NCI-H226 (cell line): ENCODE measurements at places on chromosomes 2 and 18.

DNA sequence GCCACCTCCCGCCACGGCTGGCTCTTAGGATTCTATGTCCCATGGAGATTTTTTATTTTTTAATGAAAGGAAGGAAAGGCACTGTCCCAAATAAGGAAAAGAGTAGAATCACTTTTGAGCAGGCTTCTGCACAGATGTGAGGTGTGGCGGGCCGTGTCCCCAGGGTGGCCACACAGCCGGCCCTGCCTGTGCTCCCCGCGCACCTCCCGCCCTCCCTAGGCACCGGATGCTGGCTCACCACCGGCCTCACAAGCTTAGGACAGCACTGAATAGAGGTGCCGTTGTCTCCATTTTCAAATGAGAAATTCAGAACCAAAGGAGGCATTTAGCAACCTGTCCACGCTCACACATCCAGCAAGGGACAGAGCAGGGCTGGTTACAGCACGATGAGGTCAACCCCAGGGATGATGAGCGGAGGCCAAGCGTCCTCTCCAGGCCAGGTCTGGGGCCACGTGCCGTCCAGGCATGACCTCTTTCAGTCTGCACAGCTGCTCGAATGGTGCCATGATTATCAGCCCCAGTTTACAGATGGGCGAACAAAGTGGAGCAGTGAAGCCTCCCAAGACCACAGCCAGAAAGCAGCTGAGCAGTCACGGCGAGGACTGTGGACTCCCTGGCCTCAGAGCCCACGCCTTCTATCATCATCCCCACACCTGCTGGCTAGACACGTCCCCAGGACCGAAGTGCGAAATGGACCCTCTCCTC is 20.7 kb upstream of the TEX51 start:
- DNase-seq, result no peak

- DNase-seq, result no peak
Measured at GRCh38 chr2:119721462-119721861, 38.3 kb upstream of the PTPN4 start.

- DNase-seq, result no peak
Measured at GRCh38 chr18:22433956-22434355, 16.2 kb upstream of the CTAGE1 start.

DNA sequence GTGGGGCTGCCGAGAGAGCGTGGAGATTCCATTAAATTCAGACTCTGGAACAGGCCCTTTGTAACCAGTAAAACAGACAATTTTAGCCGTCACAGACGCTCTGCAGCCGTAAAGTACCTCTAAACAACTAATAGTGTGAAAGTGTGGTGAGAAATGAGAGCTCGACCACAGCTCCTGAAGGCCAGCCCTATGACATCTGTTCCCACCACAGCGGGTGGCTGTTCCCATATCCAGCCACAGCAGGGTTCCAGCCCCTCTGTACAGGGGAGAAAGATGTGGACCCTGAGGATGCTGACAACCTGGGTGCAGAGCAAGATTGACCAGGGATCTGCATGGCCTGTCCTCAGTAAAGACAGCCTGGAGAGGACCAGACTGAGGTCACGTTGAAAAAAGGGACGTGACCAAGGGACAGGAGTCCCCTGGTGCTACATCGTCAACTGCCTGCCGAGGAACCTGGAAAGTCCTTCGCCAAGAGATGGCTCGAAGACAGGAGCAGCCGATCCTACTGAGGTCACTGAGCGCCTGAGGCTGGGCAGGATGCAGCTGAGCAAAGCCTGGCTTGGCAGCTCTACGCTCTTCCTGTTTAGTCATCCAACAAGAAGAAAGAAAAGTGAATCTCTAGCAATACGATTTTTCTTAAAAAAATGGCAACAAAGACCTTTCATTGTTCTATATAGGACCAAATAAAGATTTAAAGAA is 831.7 kb downstream of the RNF144A start:
- peak; percentile 11 for DNase-seq

DNA sequence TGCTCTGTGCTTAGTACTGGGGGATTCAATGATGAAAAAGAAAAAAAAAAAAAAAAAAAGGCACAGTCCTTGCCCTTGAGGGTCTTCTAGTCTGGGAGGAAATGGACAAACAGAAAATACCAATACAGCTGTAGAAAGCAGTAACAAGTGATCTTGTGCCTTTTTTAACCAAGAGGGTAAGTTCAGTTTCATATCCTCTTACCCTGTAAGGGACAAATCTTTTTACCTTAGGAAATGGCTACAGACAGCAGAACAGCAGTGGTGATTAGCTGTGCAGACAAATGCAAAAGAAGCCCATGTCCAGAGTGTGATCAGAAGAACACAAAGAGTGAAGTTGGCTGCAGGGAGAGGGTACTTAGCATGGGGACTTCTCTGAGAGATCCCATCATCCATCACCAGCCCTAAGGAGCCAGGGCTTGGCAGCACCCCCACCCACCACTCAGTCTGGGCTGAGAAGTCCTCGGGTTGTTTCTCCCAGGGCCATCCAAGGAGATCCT is 102.9 kb downstream of the ALPK2 start:
- no peak for DNase-seq

DNA sequence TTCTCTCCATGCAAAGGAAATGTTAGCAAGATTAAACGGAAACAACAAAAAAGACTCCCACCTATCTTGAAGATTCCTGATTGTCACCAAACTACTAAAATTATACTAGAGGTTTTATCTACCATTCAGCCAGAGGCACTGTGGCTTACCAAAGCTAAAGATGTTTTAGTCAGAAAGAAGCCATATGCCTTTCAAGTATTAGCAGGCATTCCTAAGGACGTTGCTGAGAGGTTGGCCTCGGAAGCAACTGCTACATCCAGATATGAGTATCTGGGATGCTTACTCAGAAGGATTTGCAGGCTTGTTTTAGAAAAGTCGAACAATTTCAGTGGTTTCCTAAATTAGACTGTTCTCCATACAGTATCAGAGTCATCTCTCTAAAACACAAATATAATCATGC is 88.3 kb upstream of the UBE2E3 start:
- no peak for DNase-seq

GRCh38 chr18:52348209-52348608 is 8.2 kb downstream of the DCC start:
- no peak for DNase-seq

DNA sequence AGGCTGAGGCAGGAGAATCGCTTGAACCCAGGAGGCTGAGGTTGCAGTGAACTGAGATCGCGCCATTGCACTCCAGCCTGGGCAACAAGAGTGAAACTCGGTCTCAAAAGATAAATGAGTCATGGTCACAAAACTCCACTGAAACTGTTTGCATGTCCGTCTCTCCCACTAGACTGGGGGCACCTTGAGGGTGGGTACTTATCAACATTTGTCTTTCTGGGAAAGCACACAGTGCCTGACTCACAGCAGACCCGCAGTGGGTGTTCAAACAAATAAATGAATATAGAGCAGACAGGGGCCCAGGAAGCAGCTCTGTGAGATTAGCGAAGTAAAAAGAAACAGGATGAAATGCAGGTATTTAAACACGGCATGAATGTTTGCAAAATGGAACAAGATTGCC is 211.1 kb upstream of the GATA6 start:
- DNase-seq, result no peak

DNA sequence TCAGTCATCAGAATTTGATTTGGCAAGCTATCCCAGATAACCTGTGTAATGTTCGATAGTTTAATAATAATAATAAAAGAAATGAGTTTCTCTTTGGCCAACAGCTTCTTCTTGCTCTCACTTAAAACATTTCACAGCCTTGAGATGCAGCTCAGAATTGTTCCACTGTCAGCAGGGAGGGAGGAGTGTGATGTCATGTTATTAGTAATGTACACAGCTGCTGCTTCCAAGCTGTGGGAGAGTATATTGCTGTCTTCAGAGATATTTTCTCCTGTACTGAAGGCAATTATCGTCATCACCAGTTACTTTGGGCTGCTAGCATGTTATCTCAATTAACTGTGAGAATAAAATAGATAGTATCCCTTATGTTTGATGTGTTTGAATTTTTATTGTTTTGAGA is 146.9 kb upstream of the MAP3K20 start:
- DNase-seq, result peak; percentile 59

- peak; percentile 72 for DNase-seq
Measured at GRCh38 chr18:44826418-44827259, 146.0 kb downstream of the SETBP1 start.

- DNase-seq, result no peak
Measured at GRCh38 chr2:98293931-98294687, 52.1 kb upstream of the CNGA3 start.

DNA sequence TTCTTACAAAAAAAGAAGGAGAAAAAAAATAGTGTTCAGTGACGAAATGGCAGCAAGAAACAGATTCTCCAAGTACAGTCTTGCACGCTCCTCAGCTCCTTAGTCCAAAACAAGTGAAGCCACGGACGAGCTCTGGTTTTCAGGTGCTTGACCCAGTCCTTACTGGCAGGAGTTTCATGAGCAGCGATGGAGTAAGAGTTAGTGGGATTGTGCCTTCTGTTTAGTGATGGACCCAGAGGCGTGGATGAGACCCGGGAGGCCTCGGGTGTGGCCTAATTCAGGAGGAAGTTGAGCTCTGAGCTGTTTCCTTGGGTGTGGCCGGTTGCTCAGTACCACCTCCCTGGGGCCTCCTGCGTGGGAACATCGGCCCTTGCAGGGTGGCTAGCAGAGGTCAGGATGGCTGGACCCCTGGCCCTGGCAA is 52.0 kb downstream of the KIF5C start:
- no peak for DNase-seq

GRCh38 chr2:65357095-65357958 is 75.1 kb downstream of the SPRED2 start:
- no peak for DNase-seq

DNA sequence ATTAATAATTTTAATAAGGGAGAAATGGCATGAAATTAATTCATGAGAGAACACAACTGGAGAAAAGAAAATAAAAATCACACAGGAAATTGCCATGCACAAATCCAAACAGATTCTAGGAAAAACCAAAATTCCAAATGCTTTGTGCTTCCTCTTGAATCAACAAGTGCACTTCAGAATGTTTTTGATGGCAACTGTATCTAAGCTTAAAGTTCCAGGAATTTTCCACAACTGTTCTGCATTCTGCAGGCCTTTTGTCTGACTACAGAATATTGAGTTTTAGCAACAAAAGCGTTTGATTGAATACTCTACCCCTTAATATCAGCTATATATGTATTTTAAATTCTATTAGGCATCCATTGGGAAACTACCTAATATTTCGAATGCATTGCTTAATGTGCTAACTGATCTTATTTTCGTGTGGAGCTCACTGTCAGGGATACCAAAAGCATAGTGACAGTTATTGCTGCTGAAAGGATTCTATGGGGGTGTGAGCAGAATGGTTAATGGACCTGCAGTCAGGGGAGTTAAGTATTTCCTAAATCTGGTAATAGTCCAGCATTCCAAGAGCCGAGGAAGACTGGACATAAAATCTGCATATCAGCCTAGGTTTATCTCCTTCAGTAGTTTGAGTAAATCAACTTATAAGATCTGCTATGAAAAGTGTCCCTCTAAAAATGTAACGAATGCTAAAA is 482.7 kb upstream of the POU3F3 start:
- DNase-seq, result no peak

DNA sequence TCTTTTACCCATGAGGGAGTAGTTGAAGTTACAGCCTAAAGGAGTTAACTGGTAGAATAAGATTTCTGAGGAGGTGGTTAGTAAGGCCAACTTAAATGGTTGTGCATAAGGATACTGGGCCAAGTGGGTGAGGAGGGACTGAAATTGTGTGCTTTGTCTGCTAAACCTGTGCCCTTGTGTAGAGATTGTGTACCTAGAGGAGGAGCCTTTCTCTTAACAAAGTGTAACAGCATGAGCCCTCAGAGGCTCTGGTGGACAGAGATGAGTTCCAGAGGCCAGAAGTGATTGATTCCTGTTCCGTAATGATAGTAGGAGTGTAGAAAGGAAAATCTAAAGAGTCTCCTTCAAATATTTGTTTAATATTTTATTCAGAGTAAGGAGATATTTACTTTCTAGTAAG is 42.9 kb downstream of the OTX1 start:
- DNase-seq, result no peak

- DNase-seq, result no peak
Measured at GRCh38 chr2:71608441-71608840, 155.1 kb downstream of the DYSF start.

GRCh38 chr18:74774486-74774885 is 176.8 kb downstream of the ZNF407 start:
- no peak for DNase-seq

GRCh38 chr2:60352491-60353405 is 200.7 kb downstream of the BCL11A start:
- DNase-seq, result no peak

DNA sequence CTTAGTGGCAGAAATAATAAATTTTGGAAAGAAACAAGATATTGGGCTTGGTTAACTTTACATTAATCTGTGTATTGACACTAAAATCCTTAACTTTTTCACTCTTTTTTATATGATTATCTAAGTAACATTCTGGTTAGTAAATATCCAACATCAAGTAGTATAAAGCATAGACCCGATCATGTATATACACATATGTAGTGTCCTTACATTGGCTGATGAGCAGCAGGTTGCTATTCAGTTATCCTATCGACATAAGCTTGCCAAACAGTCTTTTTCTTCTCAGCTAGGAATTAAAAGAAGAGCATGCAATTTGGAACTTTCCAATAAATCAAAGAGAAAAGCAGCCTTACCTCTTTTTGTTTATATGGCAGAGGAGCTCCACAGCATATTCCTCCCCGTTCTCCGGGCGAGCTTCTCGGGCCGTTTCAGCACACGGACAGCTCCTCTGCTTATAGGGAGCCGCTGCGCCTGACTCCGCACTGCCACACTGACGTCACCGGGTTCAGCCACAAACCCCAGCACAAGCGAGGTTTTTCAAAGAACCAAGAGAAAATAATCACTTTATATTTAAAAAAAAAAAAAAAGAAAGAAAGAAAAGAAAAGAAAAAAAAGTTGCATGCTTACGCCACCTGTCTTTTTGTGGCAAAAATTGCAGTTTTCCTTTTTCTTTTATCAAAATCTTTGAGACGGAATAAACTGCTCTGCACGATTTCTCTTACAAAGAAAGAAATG is at the start of gene SCG2:
SCG2 (minus strand) TSS at position 430 of the 735 bp plus-strand sequence. CDS start 3,079 bp downstream, outside the sequence.
- DNase-seq, result peak; percentile 73

DNA sequence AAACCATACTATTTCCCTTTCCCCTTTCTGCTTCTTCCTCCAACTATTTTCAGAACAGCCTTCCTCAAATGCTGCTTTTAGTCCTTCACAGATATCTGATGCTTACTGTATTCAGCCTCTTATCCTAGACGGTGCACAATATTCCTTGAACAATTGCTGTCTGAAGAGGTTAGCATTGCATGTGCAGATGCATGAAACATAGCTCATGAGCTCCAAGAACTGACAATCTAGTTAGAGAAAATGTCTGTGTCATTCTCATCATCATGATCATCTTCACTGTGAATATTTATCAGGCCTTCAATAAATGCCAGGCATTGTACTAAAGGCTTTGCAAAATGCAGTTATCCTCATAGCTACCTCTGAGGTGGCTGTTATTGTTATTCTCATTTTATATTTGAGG is 190.7 kb downstream of the DNER start:
- no peak for DNase-seq

GRCh38 chr2:25822190-25823117 is 55.8 kb downstream of the ASXL2 start:
- DNase-seq, result peak; percentile 39

GRCh38 chr18:55166260-55166598 is 207.0 kb upstream of the CCDC68 start:
- DNase-seq, result no peak
